NCI-H1417 (cell line): ENCODE measurements at places on chromosomes 4 and X.

DNA sequence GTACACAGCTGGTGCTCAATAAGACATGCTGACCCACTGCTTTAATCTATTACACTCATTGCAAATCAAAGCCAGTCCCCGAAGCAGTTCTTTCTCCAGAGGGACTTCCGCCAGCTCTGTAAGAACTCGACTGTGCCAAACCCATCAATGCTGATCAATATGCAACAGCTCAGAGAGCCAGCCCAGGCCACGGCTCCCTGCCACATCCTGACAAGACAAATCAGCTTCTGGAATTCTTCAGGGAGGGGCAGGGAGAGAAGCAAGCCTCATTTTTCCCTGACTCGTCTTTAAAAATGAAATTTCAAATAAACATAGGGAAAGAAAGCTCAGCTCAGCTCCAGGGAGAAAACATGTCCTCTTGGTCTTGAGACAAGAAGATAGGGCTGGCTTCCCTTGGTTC lies 5.3 kb upstream of the ADRA2C start:
- no peak for DNase-seq

DNA sequence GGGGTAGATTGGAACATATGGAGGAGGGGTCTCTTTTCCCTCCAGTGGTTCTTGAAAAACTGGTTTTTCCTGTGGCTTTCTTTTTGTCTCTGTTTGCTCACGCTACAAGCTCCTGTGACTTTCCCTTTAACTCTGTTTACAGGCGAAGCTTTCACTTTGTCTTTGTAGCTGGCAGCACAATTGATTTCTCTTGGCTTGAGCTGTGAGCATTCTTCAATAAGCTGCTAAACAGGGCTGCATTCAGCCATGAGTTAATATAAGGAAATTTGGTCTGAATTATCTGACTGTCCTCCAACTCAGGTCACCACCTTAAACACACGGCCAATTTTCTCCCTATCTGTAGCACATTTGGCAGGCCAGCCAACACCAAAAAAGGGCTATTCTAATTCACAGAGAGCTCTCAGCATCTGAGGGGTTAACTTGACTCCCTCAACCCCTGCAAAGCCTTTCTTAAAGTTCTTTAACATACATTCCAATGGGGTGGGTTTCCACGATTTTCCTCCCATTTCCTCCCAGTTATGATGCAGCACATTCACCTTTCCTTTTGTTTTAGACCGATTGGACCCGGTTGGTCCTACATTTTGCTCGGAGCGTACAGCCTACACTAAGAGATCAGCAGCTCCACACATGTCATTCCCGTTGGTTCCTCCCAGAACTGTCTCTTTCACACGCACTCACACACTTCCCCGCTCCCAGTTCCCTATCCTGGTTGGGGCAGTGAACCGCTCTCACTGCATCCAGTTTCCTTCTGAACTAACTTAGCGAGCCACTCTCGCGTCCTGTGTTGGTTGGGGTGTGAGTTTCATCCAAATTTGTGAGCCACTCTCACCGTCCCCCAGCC lies 45.4 kb downstream of the UGT2A3 start:
- DNase-seq = no peak

DNA sequence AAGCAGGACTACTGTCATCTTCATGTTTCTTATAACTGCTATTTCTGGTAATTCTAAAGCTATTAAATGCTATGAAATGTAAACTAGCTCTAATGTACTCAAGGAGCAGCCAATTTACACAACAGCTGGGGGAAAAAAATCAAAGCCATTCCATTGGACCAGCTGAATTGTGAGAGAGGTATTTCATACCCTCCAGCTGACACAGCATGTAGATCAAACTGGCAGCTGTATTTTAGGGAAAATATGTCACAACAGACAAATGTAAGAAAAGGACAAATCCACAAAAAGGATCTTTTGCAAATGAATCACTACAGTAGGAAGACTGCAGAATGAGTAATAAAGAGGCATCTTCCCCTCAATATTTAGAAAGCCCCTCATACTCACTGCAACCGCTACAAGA lies 65.2 kb upstream of the FAM47B start:
- no peak for DNase-seq

DNA sequence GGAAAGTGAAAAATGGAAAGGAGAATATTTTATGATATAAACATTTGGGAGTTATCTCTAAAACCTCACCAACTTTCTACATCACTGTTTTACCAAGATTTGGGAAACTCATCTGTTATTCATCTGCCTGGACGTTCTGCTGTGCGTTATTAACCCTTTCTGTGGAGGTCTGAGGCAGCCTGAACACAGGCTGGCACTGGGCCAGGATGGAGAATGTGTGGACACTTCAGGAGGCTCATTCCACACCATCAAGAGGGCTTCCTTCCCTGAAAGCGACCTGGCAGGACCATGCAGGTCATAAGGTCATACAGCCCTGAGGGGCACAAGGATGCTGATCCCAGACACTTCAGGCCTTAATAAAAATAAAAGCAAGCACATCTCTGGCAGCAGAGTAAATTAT lies 31.2 kb upstream of the TMEM184C start:
- DNase-seq = no peak

GRCh38 chr4:186472948-186473347 lies 82.4 kb downstream of the MTNR1A start:
- no peak for DNase-seq

GRCh38 chrX:151875270-151876026 lies 37.2 kb upstream of the MAGEA4 start:
- DNase-seq = no peak

DNA sequence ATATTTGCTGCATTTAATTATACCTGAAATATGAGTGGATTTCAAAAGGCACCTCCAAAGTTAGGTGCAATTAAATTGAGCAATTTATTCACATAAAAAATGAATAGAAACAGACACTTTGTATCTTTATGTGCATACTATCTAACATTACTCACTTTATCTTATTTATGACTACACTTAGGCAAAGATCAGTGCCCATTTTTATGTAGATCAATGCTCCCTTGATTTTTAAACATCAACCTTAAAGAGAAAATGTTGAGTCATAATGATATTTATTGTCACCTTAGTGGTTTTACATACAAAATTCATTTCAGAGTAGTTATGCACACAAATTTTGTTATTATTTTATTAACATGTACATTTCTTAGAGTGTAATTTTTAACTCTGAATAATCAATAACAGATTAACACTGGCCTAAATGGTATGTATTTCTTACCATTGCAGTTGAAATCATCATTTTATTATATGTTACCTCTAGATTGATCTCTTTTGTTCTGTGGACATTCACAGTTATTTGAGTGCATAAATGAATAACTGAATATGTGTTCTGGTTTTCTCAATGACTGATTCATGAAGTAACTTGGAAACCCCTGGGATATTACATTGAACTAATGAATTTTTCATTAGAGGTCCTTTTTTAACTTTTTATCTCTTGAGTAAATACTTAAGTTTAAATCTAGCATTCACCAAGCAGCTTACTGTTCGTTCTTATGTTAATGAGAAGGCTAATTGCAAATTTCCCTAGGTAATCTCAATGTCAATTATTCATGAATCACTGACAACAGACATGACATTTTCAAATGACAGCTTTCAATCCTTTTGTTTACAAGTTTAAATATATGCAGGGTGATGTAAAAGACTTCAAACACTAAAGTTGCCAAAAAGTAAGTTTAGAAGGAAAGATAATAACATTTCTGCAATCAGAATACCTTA lies 1182.0 kb upstream of the PABPC4L start:
- no peak for DNase-seq

GRCh38 chr4:98626350-98626749 lies 32.1 kb downstream of the TSPAN5 start:
- no peak for DNase-seq

DNA sequence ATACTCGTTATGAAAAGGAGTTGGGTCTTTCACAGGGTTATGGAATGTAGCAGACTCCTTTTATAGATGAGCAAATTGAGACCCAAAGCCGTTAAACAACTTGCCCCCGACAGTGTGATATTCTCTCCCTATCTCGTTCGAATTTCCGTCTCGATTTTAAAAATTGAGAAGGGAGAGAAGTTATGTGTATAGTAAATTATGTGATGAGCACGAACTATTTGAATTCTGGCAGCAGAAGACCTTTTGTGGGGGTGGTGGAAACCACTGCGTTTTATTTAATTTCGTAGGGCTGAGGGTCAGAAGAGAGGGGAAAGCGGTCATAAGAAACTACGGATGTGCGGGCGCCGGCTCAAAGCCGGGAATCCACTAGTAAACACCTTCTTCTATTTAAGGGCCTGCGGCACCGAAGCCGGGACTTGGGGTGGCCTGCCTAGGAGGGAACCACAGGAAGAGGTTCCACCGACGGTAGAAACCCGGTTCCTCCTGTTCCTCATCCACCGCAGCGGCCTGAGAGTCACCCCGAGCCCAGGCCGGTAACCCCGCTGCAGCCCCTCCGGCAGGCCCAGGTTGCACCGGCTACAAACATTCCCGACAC lies 1.5 kb upstream of the DDX3X start:
- no peak for DNase-seq

GRCh38 chr4:174204164-174204831 lies 79.2 kb downstream of the FBXO8 start:
- no peak for DNase-seq

DNA sequence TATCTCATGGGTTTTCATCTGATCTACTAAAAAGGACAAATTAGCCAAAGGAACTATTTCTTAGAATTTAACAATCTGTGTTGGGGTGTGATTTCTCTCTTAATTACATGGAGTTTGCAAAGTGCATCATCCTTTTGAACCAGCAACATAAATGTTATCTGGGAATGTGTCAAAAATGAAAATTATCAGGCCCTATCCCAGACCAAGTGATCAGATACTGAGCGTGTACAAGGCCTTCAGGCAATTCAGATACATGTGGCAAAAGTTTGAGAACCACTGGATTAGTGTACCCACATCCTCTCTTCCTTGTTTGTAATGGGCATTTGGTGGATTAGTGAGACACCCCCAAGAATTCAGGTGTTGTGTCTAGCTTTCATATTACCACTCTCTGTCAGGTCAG lies 3.8 kb downstream of the SH3D19 start:
- no peak for DNase-seq

DNA sequence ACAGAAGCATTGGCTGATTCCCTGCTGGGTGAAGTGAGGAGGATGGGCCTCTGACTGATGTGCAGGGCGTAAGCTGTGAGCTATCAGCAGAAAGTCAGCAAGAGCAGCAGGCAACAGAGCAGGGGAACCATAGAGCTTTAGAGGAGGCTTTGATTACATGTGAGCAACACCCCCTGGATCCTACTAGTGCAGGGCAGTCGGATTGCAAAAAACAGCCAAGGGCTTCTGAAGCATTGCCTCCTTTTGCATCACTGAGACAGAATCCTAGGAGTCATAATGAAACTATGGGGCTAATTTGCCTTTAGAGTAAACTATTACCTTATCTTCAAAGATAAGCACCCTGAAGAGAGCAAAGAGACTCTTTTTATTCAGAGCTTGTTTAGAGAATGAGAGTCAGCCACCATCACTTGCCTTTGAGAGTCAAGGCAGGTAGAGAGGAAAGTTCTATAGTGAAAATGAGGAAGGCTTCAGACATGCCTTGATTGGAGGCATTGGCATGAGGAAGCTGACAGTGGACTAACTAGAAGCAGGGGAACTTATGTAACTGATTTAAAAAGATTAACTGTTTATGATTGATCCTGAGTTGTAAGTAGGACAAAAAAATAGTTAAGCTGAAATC lies 420.3 kb downstream of the PDHA2 start:
- no peak for DNase-seq

DNA sequence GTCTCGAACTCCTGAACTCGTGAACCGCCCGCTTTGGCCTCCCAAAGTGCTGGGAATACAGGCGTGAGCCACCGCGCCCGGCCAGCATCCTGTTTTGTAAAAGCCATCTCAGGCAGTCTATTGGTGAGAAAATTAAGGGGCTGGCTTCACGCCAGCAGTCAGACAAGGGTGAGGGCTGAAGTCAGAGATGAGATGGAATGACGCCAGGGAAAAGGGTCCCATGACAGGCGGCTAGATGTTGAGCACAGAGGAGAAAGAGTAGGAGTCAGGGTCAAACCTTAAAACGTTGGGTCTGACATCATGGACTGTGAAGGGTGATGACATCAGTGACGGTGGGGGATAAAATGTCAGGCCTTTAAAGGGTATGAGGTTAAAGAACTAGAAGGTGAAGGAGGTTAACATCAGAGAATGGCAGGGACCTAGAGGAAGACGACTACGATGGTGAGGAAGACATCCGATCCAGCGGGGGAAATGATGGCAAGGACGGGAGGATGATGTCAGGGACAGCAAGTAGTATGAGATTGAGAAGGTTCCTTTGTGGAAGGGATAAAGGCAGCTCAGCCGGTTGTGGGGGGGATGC lies 504 bp upstream of the RBM3 start:
- no peak for DNase-seq

DNA sequence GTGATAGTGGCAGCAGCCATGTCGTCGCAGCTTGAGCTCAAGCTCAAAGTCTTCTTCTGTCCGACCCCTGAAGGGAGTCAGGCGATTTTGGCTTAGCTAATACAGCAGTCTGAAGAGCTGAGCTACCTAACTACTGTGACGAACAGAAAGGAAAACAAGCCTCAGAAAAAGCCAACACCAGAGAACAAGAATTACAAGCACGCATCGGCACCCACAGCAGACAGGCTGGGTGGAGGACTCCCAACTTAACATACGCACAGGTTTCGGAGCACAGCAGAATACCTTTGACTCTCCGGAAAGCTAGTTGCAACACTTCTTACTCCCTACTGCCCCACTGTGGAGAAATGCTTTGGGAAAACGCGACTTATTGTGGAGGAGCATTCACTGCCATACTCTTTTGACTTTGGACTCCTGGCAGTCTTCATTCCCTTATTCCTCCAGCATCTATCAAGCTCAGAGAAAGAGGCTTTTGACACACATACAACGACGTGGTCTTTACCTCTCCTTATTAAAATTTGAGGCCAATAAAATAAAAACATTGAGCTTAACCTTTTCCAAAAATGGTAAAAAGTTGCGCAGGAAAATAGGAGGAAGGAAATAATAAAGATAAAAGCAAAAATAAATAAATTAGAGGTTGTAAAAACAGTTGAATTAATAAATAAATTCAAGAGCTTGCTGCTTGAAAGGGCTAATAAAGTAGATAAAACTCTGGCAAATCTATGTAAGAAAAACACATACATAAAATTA lies 41.3 kb upstream of the GPC3 start:
- DNase-seq = peak; percentile 17

DNA sequence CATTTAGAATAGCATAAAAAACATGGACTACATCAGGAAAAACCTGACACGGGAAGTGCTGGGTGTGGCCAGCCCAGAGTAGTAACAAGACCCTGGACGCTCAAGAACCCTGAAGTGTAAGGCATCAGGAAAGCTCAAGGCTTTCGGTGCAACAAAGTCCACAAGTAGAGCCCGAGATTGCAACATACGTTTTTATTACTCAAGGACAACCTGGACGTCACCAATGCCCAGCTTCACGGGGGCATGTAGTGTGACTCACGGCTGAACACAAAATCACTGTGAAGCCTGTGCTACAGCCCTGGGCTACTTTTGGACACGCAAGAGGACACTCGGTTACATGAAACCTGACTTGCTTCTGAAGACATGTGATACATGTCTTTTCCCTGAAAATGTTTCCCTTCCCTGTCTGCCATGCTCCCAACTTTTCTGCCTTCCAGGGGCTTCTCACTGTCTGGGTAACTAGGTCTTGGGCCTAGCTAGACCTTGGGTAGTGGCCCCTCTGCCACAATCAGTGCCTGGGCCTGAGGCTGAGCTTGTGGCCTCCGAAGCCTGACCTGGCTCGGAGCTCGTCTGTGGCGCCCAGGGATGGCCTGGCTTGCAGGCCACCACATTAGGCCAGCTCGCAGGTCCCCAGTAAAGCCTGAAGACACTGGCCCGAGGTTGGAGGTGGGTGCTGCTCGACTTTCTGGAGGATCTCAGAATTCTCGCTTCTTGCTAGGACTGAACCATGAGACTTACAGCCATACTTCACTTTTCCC lies 9.2 kb downstream of the IRAK1 start:
- no peak for DNase-seq

- DNase-seq = no peak
Measured at GRCh38 chr4:185582651-185583400, 47.5 kb upstream of the PDLIM3 start.
